ENCODE measurements at places on chromosomes 3 and 15. TPM values are rescaled to one million over a fixed set of nuclear protein-coding genes. Genes with fewer than 3 reads are reported as not detected.

The RBMS3 gene
- total RNA-seq, result 79.9 TPM

The RAB11A gene
- total RNA-seq, result 50.1 TPM

The RFT1 gene
- total RNA-seq, result 8.4 TPM

The SAXO2 gene
- total RNA-seq, result 0.52 TPM

The CD276 gene
- total RNA-seq, result 40.7 TPM

The EEFSEC gene
- total RNA-seq, result 2.6 TPM

The ADPRH gene
- total RNA-seq, result 5.2 TPM

The PP2D1 gene
- not detected for total RNA-seq

The P2RY13 gene
- total RNA-seq, result 2.6 TPM

The KBTBD8 gene
- total RNA-seq, result 3.1 TPM

The FBXL2 gene
- 7.8 TPM for total RNA-seq

The RTP3 gene
- total RNA-seq, result under 0.01 TPM

The CDCP1 gene
- total RNA-seq, result under 0.01 TPM

The A4GNT gene
- total RNA-seq, result not detected

The ZBTB47 gene
- total RNA-seq, result 21.4 TPM

The GOLGA8O gene
- 1.6 TPM for total RNA-seq

The MAGI1 gene
- total RNA-seq, result 23.5 TPM

The RASA2 gene
- 9.9 TPM for total RNA-seq

The NSUN3 gene
- 17.2 TPM for total RNA-seq

The FGF7 gene
- 7.3 TPM for total RNA-seq

The CMC1 gene
- 5.2 TPM for total RNA-seq

The SLC9C1 gene
- total RNA-seq, result 1.0 TPM

The UROC1 gene
- not detected for total RNA-seq

The SLC27A2 gene
- under 0.01 TPM for total RNA-seq

The CCPG1 gene
- 12.5 TPM for total RNA-seq

The SH2D7 gene
- total RNA-seq, result not detected
